ENCODE measurements at places on chromosomes 16 and 17.

- DNase-seq = no peak
Measured at GRCh38 chr17:72365857-72366414, 245.1 kb downstream of the SOX9 start.

- peak; percentile 68 for DNase-seq
Measured at GRCh38 chr16:85990861-85991301, 91.9 kb downstream of the IRF8 start.

- no peak for DNase-seq
Measured at GRCh38 chr17:1940810-1941185, 84.3 kb downstream of the RTN4RL1 start.

GRCh38 chr16:47581114-47581513 lies 120.0 kb downstream of the PHKB start:
- DNase-seq = no peak

DNA sequence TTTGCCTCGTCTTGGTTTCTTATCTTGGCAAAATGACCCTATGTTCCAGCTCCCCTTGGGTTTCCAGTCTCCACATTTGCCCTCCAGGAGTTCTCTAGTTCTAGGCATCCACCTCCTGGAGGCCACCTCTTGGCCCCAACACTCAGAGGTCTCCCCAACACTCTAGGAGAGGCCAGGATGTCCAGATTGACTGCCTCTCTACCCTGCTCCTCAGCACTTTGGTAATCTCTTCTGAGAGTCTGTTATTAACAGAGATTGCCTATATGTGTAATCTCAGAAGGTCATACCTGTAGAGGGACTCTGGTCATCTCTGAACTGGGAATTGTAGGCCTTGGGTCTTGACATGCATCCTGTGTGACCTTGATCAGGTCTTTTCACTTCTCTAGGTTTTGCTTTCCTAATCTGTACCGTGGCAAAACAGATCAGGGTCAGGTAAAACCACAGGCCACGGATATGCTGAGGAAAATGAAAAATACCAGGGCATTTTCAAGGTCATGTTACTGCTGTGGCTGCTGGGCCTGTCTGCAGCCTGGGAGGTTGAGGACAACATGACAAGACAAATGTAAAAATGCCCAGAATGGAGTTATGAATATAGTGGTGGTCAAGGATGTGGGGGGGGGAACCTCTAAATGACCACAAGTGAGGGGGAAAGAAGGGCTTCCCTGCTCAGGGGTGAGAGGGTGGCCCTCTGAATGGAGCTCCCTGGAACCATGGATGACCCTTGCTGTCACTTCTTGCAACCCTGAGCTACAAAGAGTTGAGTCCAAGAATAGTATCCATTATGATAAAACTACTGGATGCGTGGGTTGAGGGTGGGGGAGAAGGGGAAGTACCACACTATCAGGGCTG lies 5.0 kb upstream of the CCL4L2 start:
- DNase-seq = no peak

- DNase-seq = no peak
Measured at GRCh38 chr17:11388054-11388453, 147.0 kb downstream of the SHISA6 start.

Measured in OCI-LY7 (cell line).